ENCODE measurements at places on chromosomes 5 and 9. TPM values are rescaled to one million over a fixed set of nuclear protein-coding genes. Genes with fewer than 3 reads are reported as not detected.

The ZCCHC9 gene
- total RNA-seq: 13.3 TPM

The SRA1 gene
- total RNA-seq: 67.2 TPM

The CACNA1B gene
- 1.9 TPM for total RNA-seq

The PPP3R2 gene
- total RNA-seq: not detected

The PCDHGB4 gene
- 4.6 TPM for total RNA-seq

The SPATA31D1 gene
- not detected for total RNA-seq

The CDH6 gene
- total RNA-seq: 1.1 TPM

The CERT1 gene
- total RNA-seq: 67.2 TPM

Data from adrenal gland (tissue), 19 donors.